ENCODE measurements at places on chromosomes 3 and 15. TPM values are rescaled to one million over a fixed set of nuclear protein-coding genes. Genes with fewer than 3 reads are reported as not detected.

Gene NMNAT3
- 7.4 TPM for total RNA-seq

Gene CHST14
- total RNA-seq: 7.3 TPM

Gene LYZL4
- total RNA-seq: not detected

Gene SPATA12
- not detected for total RNA-seq

Gene WNT5A
- total RNA-seq: not detected

Gene CKMT1B
- not detected for total RNA-seq

Gene ATP13A4
- 2.8 TPM for total RNA-seq

Gene SOX2
- not detected for total RNA-seq

Gene IFRD2
- 53.7 TPM for total RNA-seq

Gene SLC15A2
- total RNA-seq: 6.8 TPM

Gene AADAC
- total RNA-seq: not detected

Gene SSUH2
- total RNA-seq: not detected

Gene LIPH
- total RNA-seq: not detected

Gene MORC1
- not detected for total RNA-seq

Gene CCR9
- total RNA-seq: 0.66 TPM

Gene PLS1
- total RNA-seq: 1.6 TPM

Gene MKRN2OS
- not detected for total RNA-seq

Gene ESYT3
- total RNA-seq: not detected

Gene WWTR1
- 0.19 TPM for total RNA-seq

Gene NEK10
- 0.95 TPM for total RNA-seq

Gene GOLGA6B
- 0.70 TPM for total RNA-seq

Measured in naive thymus-derived CD4-positive, alpha-beta T cell (primary cell).